Hepatocyte (in vitro differentiated cells): ENCODE measurements at places on chromosomes 11 and 22.

GRCh38 chr22:19419464-19420178 lies 11.9 kb downstream of the HIRA start:
- DNase-seq = no peak

- DNase-seq = no peak
Measured at GRCh38 chr11:119941636-119942411, 196.1 kb downstream of the TRIM29 start.

GRCh38 chr11:64400102-64400501 lies 41.1 kb downstream of the RPS6KA4 start:
- DNase-seq = no peak

GRCh38 chr11:93160808-93161207 lies 37.0 kb downstream of the SLC36A4 start:
- no peak for DNase-seq

DNA sequence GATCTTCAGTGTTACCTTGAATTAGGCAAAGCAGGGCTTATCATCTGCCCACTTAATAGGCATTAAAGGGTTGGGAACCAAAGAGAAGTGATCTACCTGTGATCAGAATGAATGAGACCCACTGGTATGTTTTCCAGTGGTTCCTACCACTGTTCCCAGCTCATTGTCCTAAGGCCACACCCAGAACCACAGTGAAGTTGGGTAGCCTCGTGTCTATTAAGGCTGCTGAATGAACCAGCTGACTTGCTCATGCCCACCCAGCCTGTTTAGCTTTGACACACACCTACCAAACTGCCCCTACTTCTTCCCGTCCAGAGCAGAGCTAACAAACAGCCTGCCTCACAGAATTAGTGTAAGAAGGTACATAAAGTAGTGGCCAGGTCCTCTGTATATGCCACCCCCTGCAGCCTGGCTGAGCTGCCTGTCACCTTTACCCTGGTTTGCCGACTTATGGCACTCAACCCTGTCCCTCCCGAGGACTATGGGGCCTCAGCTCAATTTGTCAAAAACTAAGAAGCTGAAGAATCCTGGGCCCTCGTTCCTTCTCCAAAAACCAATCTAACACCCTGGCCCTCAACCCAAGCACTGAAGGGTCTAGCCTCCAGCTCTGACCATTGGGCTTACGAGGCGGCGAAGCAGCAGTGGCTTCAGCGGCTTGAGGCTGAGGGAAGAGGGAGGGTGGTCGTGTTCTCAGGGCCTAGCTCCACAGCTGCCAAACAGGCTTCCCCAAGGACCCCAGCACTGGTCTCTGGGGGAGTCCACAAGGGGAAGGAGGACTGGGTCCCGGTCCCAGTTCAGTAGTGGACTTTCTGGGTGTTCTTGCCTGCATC lies 9.8 kb downstream of the UCP2 start:
- no peak for DNase-seq
